ENCODE measurements at places on chromosomes 4 and X. TPM values are rescaled to one million over a fixed set of nuclear protein-coding genes. Genes with fewer than 3 reads are reported as not detected.

DNA sequence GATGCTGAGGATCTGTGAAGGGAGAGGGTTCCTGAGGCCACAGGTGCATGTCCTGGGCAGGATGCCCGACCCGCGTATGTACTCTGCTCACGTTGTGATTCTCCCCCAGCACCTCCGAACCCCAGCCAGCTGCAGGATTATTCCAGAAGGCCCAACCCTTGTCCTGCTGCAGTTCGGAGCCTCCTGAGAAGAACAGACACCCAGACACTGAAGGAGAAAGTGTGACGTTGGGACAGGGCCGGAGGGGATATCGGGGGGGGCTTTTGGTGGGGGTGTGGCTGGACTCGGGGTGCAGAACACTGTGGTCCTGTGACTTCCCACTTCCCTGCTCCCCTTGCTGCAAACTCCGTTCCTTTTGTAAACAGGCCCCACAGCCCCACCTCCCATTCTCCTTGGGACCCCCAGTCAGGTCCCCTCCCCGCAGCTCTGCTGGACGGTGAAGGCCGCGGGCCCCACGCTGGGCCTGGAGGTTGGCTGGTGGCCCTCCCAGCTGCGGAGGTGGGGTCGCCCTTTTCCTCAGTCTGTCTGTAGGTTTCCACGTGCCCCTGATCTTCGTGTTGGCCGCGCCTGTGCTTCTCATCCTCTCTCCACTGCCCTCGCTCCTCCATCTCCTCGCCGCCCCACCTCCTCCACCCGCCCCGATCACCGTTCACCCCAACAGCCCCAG lies 83.0 kb upstream of the ADRA2C start:
- H3K4me3 ChIP-seq, result no peak overlapping the region
- no peaks in the 10 kb centered on the region for H3K36me3 ChIP-seq
- no peaks in the 10 kb centered on the region for H3K4me1 ChIP-seq
- no peak overlapping the region for H3K27ac ChIP-seq

DNA sequence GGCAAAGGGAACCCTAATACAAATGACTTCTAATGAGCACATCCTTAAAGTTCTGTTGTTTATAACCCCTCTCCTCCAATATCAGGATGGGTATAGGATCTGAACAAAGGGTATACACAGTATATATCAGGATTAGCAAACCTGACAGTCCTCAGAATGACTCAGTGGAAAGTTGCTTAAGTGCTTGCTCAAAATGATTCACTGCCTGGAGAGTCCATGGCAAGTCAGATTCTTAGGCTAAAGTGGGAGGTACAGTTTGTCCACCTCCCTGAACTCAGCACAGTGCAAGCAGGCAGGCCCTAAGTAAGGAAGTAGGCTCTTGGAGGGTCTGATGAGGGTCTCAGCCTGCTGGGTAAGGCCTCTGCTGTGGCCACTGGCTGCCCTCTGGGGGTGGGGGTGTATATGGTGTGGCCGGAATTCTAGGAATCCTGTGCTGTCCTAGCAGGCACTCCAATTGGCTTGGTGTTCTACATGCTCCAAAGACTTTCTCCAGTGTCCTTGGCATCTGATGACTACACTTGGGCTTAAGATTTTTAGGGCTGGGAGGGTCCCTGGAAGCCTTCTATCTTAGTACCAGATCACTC lies 54.3 kb downstream of the CHRDL1 start:
- no peak for DNase-seq
- H3K4me1 ChIP-seq, result no peaks in the 10 kb centered on the region
- no peaks in the 10 kb centered on the region for H3K36me3 ChIP-seq

DNA sequence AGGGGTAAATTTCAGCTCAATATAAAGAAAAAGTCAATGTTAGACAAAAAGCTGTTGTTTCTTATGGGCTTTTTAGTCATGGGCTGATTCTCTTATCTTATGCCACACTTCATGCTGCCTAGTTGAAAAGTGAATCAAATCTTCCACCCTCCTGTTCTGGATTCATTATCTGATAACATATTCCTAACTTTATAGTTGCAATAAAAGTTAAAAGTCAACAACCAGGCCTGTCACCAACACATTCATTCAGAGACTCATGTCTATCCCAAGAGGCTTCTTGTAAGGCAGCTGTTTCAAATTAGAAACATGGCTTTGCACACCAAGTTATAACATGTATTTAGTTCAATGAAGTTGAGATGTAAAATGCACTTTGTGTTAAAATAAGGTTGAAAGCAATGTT lies 243.8 kb downstream of the ADAMTS3 start:
- H3K36me3 ChIP-seq, result no peaks in the 10 kb centered on the region
- H3K27me3 ChIP-seq, result peaks cover 3% of the 10 kb centered on the region
- no peaks in the 10 kb centered on the region for H3K4me1 ChIP-seq
- no peak overlapping the region for H3K4me3 ChIP-seq

DNA sequence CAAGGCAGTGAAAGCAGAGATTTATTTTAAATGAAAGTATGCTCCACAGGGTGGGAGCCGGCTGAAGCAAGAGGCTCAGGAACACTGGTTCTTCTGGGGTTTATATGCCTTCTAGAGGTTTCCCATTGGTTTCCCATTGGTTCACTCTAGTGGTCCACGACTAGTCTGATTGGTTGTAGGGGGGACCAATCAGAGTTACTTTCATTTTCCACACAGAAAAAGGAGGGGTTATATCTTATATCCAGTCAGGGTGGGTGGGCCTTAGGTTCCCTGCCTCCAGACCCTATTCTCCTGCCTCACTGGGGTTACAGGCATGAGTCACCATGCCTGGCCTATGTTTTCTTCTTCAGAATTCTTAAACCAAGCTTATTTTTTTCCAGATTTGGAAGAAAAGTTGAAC lies 101.6 kb downstream of the KLHL8 start:
- H3K36me3 ChIP-seq, result peaks cover 25% of the 10 kb centered on the region
- H3K4me1 ChIP-seq, result peaks cover 23% of the 10 kb centered on the region
- DNase-seq, result peak; percentile 56
- H3K4me3 ChIP-seq, result no peak overlapping the region
- no peak overlapping the region for H3K27ac ChIP-seq
- no peaks in the 10 kb centered on the region for H3K27me3 ChIP-seq

GRCh38 chr4:118979712-118980111 lies 91.1 kb downstream of the SYNPO2 start:
- no peaks in the 10 kb centered on the region for H3K27me3 ChIP-seq
- no peak overlapping the region for H3K27ac ChIP-seq
- DNase-seq, result no peak
- no peaks in the 10 kb centered on the region for H3K36me3 ChIP-seq

Gene PAGE2
- not detected for total RNA-seq

DNA sequence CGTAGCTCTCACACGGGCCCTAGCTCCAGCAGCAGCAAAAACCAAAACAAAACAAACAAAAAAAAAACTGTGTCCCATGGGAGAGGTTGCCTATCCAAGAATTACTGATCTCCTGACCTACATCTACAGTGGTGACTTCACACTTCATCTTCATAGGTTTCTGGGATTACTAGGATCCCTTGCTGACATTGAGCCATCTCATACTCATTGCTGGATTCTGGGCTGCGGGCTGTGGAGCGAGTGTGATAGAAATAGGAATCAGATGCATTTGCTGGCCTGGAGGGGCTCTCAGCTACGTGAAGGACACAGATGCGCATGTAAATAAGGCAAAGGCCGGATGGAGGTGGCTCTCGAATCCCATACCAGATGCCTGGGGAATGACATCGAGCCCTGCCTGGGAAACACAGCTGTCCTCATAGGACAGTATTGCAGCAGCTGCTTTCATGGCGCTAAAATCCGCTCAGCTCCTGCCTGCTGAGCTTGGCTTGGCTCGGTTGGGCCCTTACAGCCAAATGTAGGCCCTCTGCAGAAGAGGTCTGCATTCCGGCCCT lies 41.7 kb downstream of the CNGA2 start:
- no peak for DNase-seq
- H3K27me3 ChIP-seq, result no peaks in the 10 kb centered on the region

DNA sequence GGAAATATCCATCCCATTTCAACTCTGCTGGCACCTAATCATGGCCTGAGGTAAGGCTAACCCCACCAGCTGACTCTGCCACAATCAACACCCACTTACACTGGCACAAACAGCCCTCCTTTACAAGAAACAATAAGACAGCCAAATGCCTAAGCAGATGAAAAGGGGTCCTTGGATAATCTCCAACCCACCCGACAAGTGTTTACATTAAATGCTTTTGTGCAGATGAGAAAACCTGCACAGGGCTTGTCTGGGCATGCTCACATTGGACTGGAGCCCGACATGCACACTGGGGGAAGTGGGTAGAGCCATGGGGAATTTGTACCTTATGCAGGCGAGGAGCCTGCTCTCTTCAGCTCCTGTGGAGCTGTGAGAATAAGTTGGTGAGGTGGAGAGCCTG lies 138.9 kb upstream of the ITM2A start:
- no peaks in the 10 kb centered on the region for H3K4me1 ChIP-seq
- H3K4me3 ChIP-seq, result no peak overlapping the region
- H3K27ac ChIP-seq, result no peak overlapping the region
- no peak for DNase-seq
- no peaks in the 10 kb centered on the region for H3K36me3 ChIP-seq

DNA sequence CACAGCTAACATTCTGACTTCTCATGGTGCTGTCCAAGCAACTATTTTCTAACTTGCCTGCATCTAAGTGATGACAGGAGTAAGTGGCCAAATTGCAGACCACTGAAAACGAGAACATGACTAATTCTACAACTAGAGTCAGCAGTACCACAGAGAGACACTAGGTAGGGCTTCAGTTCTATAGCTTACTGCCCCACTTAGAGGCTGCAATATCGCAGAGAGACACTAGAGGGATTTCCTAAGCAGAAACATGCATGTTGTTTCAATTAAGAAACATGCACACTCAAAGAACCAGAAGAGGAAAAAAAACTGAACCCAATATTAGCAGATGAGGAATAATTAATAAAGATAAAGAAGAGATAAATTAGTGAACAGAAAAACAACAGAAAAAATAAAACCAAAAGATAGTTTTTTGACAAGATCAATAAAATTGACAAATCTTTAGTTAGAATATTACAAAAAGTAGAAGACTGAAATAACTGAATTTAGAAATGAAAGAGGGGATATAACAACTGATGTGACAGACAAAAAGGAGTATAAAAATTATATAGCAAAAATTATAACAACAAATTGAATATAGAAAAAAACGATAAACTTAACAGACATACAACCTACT lies 100.8 kb downstream of the SPIN4 start:
- DNase-seq, result peak; percentile 72
- H3K4me3 ChIP-seq, result no peak overlapping the region
- no peaks in the 10 kb centered on the region for H3K27me3 ChIP-seq
- H3K4me1 ChIP-seq, result no peaks in the 10 kb centered on the region
- no peak overlapping the region for H3K27ac ChIP-seq
- no peaks in the 10 kb centered on the region for H3K36me3 ChIP-seq

DNA sequence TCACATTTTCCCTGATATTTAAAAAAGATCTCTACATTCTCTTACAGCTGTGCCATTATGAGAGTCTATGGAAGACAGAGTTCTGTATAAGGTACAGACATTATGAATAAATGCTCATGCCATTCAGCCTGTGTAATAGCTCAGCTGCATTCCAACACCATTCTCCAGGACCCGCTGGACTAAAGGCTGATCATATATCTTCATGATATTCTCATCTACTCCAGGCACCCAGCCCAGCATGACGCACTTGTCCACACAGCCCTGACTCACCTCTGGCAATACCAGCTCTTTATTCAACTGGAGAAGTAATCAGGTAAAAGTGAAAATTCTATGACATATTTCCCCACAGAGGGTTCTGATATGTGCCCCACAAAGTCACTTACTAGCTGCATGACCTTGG lies 437.5 kb upstream of the FGF16 start:
- no peak overlapping the region for H3K27ac ChIP-seq
- no peak for DNase-seq
- H3K36me3 ChIP-seq, result no peaks in the 10 kb centered on the region
- H3K4me3 ChIP-seq, result no peak overlapping the region

Gene TCEAL1
- 14.6 TPM for total RNA-seq

GRCh38 chr4:72743078-72743477 lies 174.1 kb upstream of the ADAMTS3 start:
- H3K36me3 ChIP-seq, result no peaks in the 10 kb centered on the region
- DNase-seq, result no peak
- no peak overlapping the region for H3K27ac ChIP-seq
- no peaks in the 10 kb centered on the region for H3K27me3 ChIP-seq
- H3K4me3 ChIP-seq, result no peak overlapping the region

Gene PNMA6A
- 1.8 TPM for total RNA-seq

Gene SPRY1
- 43.7 TPM for total RNA-seq

Gene FAM149A
- 0.20 TPM for total RNA-seq

DNA sequence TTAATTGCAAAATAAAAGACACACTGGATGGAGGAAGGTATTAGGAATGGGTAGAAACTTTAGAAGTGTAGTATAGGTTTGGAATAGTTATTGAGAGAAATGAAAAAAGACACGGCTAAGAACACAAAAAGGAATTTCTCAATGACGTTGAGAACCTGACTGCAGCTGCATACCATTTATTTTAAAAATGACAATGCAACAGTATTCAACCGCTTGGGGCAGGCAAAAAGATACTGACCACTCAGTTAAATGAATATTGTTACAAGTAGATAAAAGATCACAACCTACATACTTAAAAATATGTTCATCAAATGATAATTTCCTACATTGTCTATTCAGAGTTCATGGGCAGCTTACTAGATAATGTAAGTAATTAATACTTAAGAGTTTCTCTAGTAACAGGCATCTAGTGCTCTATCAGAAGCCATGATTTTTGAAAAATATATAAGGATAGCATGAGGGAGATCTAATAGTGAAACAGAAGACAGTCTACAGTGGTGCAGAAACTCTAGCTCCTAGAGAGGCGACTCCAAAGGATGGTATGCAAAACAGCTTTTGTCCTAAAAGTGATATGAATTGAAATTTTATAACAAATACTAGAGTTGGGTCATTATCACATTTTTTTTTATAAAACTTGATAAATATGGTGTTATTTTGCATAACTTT lies 216.2 kb upstream of the VEGFC start:
- peaks cover 11% of the 10 kb centered on the region for H3K4me1 ChIP-seq
- DNase-seq, result no peak
- H3K4me3 ChIP-seq, result no peak overlapping the region
- no peak overlapping the region for H3K27ac ChIP-seq
- H3K27me3 ChIP-seq, result no peaks in the 10 kb centered on the region

GRCh38 chrX:117957128-117957527 lies 159.5 kb downstream of the KLHL13 start:
- H3K27me3 ChIP-seq, result no peaks in the 10 kb centered on the region
- no peaks in the 10 kb centered on the region for H3K36me3 ChIP-seq
- peak; percentile 21 for DNase-seq
- H3K4me1 ChIP-seq, result no peaks in the 10 kb centered on the region
- no peak overlapping the region for H3K27ac ChIP-seq
